ENCODE measurements at places on chromosomes 12 and 14.
A peak's percentile ranks its signal among the peaks of the same experiment; 100 is the strongest.

DNA sequence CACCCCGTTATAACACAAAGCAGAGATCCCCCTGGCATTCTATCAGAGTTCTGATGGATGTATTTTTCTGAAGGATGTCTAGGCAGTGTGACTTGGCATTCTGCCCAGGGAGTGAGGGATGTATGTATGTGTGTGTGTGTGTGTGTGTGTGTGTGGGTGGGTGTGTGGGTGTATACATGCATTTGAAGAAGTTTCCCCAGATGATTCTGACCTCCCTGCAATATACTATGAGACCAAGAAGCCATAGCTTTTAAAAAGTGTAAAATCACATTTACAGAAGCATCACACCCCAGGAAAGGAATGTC, 59.7 kb upstream of the NAP1L1 start:
- peak; percentile 92 for DNase-seq

DNA sequence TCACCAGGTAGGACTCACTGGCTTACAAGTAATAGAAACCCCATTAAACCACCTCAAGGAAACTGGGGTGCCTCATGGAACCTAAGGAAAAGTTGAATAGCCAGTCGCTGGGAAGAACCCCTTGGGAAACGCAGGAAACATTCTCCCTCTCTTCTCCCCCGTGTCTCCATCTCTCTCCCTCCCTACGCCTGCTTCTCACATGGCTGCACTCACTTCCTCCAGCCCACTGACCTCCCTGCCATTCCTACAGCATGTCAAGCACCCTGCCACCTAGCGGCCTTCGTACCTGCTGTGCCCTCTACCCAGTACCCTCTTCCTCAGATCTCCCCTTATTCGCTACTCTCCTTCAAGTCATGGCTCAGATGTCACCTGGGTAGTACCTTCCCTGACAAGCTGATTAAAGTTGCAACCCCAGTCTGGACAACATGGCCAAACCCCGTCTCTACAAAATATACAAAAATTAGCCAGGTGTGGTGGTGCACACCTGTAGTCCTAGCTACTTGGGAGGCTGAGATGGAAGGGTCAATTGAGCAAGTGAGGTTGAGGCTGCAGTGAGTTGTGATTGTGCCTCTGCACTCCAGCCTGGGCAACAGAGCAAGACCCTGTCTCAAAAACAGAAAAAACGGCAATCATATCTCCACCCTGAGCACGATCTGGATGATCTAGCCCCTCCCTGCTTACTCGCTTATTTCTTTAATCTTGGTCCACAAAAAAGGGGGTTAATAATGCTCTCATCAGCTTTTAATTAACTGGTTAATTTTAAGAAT, 6.4 kb upstream of the DTX1 start:
- peak; percentile 70 for DNase-seq

DNA sequence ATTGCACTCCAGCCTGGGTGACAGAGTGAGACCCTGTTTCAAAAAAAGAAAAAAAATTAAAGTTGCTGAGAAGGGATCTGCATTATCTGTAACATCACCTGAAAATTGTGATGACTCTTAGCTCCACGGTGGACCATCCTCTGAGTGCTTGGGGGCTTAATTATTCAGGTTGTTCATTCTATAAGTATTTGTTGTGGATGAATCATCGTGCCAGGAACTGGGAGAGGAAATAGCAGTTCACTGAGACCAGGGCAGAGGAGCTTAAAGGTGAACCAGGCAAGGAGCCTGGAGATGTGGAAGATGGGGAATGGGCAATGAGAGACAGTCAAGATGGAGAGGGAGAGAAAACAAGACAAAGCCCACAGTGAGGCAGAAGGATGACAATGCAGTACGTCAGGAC, 25.5 kb upstream of the GSC start:
- DNase-seq, result no peak

DNA sequence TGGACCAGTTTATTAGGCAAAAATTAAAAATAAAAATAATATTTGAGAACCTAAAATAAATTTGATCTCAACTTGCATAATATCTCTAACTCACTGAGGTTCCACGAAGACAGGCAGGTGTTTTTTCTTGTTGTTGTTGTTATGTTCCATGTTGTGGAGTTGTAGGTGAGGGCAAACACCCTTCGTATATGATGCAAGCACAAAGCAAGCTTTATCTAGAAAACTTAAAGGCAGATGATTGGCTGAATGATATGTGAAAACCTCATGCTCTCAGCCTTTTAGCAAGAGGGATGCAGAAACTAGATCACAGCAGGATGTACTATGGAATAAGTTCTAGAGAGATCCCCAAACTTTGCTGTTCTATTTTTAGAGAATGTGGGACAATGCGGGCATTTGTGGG, 502.7 kb downstream of the ETNK1 start:
- no peak for DNase-seq

DNA sequence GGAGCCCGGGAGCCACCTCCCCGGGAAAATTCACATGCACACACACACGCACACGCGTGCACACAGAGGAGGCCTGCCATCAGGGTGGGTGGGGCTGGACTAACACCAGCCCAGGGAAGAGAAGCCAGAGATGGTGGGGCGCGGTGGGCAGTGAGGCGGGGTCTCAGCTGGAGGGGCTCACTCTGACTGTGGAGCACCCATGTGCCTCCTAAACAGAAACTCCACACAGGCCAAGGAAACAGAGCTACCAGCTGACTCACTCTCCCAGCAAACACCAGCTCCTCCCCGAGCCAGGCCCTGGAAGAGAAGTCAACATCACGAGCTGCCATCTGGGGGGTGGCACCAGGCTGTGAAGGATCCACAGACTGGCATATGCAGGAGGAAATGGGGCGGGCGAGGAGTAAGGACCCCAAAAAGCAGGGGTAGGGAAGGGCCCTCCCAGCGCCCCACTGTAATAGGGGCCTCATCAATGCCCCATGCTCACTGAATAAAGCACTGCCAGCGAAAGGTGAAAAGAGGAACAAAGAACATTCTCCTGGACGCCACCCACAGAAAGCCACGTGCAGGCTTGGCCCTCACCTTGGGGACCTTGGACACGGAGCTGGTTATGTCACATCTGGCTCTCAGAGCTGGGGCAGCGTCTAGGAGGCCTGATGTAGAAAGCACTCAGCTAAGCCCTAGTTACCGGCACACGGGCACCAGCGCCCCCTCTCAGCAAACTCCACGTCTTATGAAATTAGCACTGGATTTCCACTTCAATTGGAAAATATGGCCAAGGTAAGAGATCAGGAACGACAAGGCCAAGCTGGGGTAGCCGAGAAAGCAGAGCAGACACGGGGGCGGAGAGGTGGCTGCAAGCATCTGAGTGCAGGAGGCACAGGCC, 8.4 kb upstream of the INF2 start:
- DNase-seq, result peak; percentile 92
